ENCODE measurements at places on chromosomes 7 and 10.

DNA sequence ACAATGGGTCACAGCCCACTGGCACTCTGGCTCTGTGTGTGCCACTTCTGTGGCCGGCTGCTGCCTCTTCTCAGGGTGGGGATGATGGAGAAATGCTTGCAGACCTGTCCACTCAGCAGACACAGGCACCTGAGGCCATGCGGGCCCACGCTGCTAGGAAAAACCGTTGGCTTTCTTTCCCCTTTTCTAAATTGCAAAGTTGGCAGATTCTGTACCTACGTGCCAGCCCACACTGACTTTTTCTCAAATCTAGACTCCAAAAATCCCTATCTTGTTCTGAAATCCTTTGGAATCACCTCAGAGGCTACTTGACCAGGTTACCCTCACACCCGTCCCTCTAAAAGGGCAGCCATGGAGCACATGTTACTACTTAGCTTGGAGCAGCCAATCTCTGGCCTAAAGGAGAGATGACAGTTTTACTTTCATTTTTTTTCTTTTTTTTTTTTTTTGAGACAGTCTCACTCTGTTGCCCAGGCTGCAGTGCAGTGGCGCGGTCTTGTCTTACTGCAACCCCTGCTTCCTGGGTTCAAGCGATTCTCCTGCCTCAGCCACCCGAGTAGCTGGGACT is 99.4 kb downstream of the RNF216 start:
- DNase-seq: no peak

DNA sequence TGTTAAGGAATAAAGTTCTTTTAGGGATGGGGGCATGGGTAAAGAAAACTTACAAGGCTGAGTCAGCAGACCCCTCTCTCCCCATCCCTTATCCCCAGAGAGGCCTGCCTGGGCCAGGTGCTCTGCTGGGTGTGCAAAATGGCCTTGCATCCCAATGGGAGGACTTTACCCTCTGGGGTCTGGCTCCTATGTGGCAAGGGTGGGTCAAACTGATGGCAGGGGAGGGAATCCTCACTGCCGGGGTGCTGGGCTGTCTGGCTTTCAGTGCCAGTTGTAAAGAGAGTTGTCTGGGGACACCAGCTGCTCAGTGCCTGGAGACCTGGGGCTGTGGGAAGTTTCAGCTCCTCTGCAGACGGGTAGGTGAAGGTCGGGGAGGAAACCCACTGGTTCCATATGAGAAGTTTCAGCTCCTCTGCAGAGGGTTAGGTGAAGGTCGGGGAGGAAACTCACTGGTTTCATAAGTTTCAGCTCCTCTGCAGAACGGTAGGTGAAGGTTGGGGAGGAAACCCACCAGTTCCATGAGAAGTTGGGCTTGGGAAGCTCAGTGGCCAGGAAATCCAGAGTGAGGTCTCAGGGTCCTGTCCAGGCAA is 127.2 kb upstream of the PODXL start:
- DNase-seq: no peak

DNA sequence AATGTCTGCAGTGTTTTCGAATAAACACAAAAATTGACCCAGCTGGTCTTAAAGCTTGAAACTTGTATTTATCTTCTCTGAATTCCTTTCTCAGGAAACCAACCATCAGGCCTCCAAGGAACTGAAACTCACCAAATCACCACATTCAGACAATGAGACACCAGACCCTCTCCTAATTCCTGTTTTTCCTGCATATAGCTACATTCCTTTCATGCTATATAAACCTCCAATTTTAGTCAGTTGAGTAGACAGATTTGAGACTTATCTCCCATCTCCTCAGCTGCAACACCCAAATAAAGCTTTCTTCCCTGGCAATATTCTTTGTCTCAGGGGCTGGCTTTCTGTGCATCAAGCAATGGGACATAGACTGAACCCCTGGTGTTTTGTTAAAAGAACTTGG is 317.0 kb downstream of the CACNA2D1 start:
- no peak for DNase-seq

- no peak for DNase-seq
Observed at GRCh38 chr7:99679032-99679399, 780 bp downstream of the CYP3A5 start.

GRCh38 chr7:71220210-71220695 is 88.3 kb downstream of the GALNT17 start:
- DNase-seq: no peak
